Calu3 (cell line): ENCODE measurements at places on chromosomes 2 and 18. TPM values are rescaled to one million over a fixed set of nuclear protein-coding genes. Genes with fewer than 3 reads are reported as not detected.

AQP12B gene
- not detected in 2 replicates for total RNA-seq

ANKRD36B gene
- total RNA-seq = 19.4 and 19.7 TPM in 2 replicates

PRPF40A gene
- total RNA-seq = 118 and 140 TPM in 2 replicates

DNA sequence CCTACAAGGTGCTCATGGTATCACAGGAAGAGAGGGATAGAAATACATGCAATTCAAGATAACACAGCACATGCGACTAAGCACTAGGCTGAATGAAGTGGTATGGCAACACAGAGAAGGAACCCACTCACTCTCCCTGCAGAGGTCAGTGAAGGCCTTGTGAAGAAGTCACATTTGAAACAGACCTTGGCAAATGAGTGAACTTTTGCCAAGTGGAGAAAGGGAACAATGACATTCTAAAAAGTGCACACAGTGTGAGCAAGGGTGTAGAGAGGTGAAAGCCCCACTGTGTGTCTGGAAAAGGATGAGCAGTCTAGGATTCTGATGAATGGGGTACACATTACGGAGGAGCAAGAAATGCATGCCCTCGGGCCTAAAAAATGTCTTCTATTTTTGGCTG is 23.3 kb downstream of the KLF7 start:
- DNase-seq = no peak
- peaks cover 13% of the 10 kb centered on the region for H3K36me3 ChIP-seq
- H3K4me1 ChIP-seq = peaks cover 23% of the 10 kb centered on the region
- no peaks in the 10 kb centered on the region for H3K27me3 ChIP-seq
- no peak overlapping the region for H3K4me3 ChIP-seq
- H3K27ac ChIP-seq = no peak overlapping the region

DNA sequence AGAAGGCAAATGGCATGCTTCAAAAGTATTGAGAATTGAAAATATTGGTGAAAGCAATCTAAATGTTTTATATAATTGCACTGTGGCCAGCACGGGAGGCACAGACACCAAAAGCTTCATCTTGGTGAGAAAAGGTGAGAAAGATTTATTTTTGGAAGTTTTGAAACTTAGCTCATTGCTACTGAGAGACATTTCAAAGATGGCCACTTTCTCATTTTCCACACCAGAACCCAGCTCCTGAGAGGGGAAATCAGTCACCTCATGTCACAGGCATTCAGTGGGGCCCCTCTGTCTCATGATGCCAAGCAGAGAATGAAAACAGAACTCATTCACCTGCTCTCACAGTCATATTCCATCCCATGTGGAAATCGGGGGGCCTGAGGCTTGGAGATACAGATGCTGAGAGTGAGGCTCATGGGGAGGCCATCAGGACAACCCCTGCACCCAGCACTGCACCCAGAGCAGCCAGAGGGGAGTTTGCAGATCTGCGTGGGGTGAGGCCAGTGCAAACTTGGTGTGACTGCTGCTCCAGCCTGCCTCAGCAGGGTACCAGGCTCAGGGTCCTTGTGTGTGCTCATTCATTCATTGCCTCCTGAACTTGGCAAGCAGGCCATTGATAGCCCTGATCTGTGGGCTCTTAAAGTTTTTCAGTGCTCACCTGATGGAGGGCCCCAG is 31.4 kb downstream of the IL18R1 start:
- no peaks in the 10 kb centered on the region for H3K4me1 ChIP-seq
- no peak overlapping the region for H3K27ac ChIP-seq
- no peak for DNase-seq
- no peaks in the 10 kb centered on the region for H3K36me3 ChIP-seq
- H3K27me3 ChIP-seq = peaks cover 16% of the 10 kb centered on the region

DNA sequence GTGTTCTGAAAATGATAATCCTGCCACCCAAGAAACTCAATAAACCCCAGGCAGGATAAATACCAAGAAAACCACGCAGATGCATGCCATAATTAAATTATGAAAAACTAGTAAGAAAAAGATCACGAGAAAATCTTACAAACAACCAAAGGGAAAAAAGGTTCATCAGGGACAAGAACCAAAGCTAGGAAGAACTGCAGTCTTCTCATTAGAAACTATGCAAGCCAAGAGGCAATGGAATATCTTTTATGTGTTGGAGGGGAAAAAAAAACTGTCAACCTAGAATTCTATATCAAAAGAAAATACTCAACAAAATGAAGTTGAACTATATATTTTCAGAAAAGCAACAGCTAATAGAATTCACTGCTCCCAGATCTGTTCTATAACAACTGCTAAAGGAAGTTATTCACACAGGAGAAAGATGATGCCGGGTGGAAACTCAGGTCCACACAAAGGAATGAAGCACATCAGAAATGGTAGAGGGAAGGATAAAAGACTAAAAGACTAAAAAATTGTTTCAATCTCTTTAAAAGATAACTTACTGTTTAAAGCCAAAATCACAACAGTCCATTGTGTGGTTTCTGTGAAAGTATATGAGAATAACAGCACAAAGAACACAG is 55.0 kb downstream of the NDUFA10 start:
- H3K4me1 ChIP-seq = no peaks in the 10 kb centered on the region
- H3K27ac ChIP-seq = no peak overlapping the region
- H3K4me3 ChIP-seq = no peak overlapping the region
- no peak for DNase-seq
- peaks cover 8% of the 10 kb centered on the region for H3K36me3 ChIP-seq
- H3K27me3 ChIP-seq = no peaks in the 10 kb centered on the region

GRCh38 chr2:206241736-206242135 is 32.7 kb upstream of the ZDBF2 start:
- no peak overlapping the region for H3K4me3 ChIP-seq
- no peak overlapping the region for H3K27ac ChIP-seq
- no peak for DNase-seq
- H3K36me3 ChIP-seq = no peaks in the 10 kb centered on the region
- no peaks in the 10 kb centered on the region for H3K27me3 ChIP-seq
- no peaks in the 10 kb centered on the region for H3K4me1 ChIP-seq

GRCh38 chr2:172624996-172625395 is 69.1 kb downstream of the PDK1 start:
- no peaks in the 10 kb centered on the region for H3K36me3 ChIP-seq
- H3K4me3 ChIP-seq = no peak overlapping the region
- H3K4me1 ChIP-seq = no peaks in the 10 kb centered on the region
- H3K27me3 ChIP-seq = no peaks in the 10 kb centered on the region

- H3K4me3 ChIP-seq = no peak overlapping the region
- H3K4me1 ChIP-seq = no peaks in the 10 kb centered on the region
- H3K27me3 ChIP-seq = no peaks in the 10 kb centered on the region
- no peak for DNase-seq
- peaks cover 10% of the 10 kb centered on the region for H3K36me3 ChIP-seq
- no peak overlapping the region for H3K27ac ChIP-seq
Observed at GRCh38 chr2:38572167-38572566, 30.6 kb downstream of the HNRNPLL start.

- peak overlapping the region; percentile 71 for H3K4me3 ChIP-seq
- H3K27ac ChIP-seq = no peak overlapping the region
- H3K27me3 ChIP-seq = no peaks in the 10 kb centered on the region
- peak; percentile 59 for DNase-seq
Observed at GRCh38 chr2:226030788-226031646, 631.5 kb downstream of the NYAP2 start.

GRCh38 chr2:27451095-27451494 is 8.9 kb downstream of the KRTCAP3 start:
- DNase-seq = no peak
- no peaks in the 10 kb centered on the region for H3K27me3 ChIP-seq
- no peak overlapping the region for H3K27ac ChIP-seq

GRCh38 chr2:157783245-157783644 is 92.9 kb downstream of the ACVR1 start:
- DNase-seq = no peak
- H3K27ac ChIP-seq = peak overlapping the region; percentile 85
- peaks cover 61% of the 10 kb centered on the region for H3K4me1 ChIP-seq
- peaks cover 27% of the 10 kb centered on the region for H3K36me3 ChIP-seq
- H3K27me3 ChIP-seq = no peaks in the 10 kb centered on the region
- peak overlapping the region; percentile 61 for H3K4me3 ChIP-seq

DNA sequence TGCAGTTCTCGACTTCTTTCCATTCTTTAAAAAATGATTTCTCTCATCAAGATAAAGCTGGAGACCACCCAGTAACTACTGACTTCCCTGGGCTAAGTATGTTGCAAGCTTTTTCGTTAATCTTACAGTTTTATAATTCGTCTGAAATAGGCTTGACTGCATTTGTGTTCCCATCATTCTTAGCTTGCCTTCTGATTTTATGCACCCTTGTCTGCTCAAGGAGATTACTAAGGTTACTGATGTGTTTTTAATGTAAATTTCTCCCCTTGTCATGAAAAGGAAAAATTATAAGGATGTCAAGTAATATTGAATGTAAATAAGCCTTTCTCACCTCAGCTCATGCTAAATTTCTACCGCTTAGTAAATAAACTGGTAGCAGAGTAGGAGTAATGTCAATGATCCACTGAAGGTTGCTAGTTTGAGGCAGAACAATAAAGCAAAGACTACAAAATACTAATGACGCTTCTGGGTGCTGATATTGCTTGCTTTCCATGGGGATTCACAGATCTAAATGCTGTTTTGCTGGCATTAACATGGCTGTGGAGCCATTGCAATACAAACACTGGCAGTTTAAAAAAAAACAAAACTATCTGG is 91.9 kb upstream of the CDH20 start:
- H3K27ac ChIP-seq = no peak overlapping the region
- H3K36me3 ChIP-seq = no peaks in the 10 kb centered on the region
- no peak overlapping the region for H3K4me3 ChIP-seq
- no peaks in the 10 kb centered on the region for H3K4me1 ChIP-seq
- no peak for DNase-seq

- DNase-seq = no peak
- H3K27me3 ChIP-seq = no peaks in the 10 kb centered on the region
- no peak overlapping the region for H3K4me3 ChIP-seq
- no peak overlapping the region for H3K27ac ChIP-seq
- H3K4me1 ChIP-seq = no peaks in the 10 kb centered on the region
Observed at GRCh38 chr2:215423234-215423633, 12.6 kb downstream of the FN1 start.

GRCh38 chr2:218033590-218034496 is 31.0 kb upstream of the TNS1 start:
- H3K4me3 ChIP-seq = no peak overlapping the region
- peaks cover 28% of the 10 kb centered on the region for H3K27me3 ChIP-seq
- H3K4me1 ChIP-seq = no peaks in the 10 kb centered on the region
- no peaks in the 10 kb centered on the region for H3K36me3 ChIP-seq
- no peak overlapping the region for H3K27ac ChIP-seq

GRCh38 chr2:235048549-235048948 is 96.7 kb downstream of the SH3BP4 start:
- H3K27me3 ChIP-seq = no peaks in the 10 kb centered on the region
- H3K4me3 ChIP-seq = no peak overlapping the region
- peaks cover 40% of the 10 kb centered on the region for H3K36me3 ChIP-seq
- no peak for DNase-seq
- peak overlapping the region; percentile 40 for H3K27ac ChIP-seq

- no peaks in the 10 kb centered on the region for H3K36me3 ChIP-seq
- no peak for DNase-seq
- no peaks in the 10 kb centered on the region for H3K27me3 ChIP-seq
- no peaks in the 10 kb centered on the region for H3K4me1 ChIP-seq
- H3K27ac ChIP-seq = no peak overlapping the region
Observed at GRCh38 chr2:66456183-66457041, 21.5 kb downstream of the MEIS1 start.

DNA sequence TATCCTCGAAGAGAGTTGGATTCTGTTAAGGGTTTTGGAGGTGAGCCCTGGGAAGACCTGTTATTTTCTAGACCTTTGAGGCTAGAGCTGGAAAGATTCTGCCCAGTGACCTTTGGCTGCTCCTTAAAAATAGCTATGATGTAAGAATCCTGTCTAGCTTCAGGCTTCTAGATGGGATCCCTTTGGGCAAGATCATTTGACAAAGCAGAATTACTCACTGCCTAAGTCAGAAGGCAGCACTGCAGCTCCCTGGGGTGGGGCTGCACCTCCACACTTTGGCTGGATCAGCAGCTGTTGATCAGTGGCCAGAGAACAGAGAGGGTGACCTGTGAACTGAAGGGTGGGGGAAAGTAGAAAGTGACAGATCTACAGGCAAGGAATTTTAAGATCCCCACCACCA is 103.8 kb downstream of the ASAP2 start:
- peaks cover 65% of the 10 kb centered on the region for H3K4me1 ChIP-seq
- peak; percentile 51 for DNase-seq
- peak overlapping the region; percentile 26 for H3K4me3 ChIP-seq
- peak overlapping the region; percentile 77 for H3K27ac ChIP-seq
